ENCODE measurements at places on chromosomes 4 and X.

- DNase-seq = no peak
These were observed 105.9 kb upstream of the DIAPH2 start for GRCh38 chrX:96578781-96579180.

DNA sequence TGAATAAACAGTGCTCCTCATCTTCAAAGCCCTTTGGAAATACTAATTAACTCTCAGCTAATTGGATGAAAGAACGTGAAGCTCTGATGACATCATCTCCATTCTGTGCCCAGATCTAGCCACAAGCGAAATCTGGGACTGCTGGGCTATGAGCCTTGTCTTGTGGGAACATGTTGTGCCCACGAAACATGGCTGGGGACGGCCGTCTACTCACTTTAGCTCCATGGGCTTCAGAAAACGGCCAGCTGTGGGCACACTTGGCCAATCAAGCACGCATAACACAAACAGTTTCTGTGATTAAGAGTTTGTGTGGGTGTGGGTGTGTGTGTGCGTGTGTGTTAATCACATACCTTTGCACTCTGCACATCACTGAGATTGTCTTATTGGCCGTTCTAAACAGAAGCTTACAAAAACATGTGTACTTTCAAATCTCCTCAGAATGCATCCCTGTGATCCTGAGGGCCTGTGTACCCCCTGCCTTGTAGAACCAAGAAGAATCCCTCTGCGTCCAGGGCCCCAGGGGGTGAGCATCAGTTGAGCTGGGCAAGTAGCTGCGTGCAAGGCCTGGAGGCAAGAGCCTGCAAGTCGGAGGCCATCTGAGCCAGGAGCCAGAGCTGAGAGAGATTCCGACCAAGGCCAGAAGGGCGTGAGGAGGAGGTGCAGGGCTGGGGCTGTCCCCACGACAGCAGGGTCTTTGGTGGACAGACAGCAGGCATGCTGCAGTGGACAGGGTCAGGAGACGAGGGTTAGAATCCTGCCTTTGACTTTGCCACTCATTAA is 18.7 kb upstream of the ZNF185 start:
- DNase-seq = no peak

DNA sequence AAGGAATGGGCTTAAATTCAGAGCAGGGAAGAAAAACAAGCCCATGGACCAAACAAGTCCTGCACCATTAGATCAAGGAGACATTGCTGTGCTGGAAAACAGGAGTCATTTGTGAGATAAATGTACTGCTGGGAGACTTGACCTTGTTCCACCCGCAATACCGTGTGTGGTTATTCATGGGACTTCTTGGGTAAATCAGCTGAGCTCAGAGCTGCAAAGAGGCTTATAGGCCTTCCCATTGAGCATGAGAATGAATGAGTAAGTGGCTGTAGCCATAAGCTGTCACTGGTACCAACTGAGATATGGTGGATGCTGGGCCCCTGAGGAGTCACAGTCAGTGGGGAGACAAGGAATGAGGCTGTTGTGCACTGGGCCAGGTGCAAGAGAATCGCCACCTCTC is 2.3 kb upstream of the CYTL1 start:
- DNase-seq = no peak

- no peak for DNase-seq
These were observed 233.8 kb downstream of the FSTL5 start for GRCh38 chr4:161929956-161930355.

DNA sequence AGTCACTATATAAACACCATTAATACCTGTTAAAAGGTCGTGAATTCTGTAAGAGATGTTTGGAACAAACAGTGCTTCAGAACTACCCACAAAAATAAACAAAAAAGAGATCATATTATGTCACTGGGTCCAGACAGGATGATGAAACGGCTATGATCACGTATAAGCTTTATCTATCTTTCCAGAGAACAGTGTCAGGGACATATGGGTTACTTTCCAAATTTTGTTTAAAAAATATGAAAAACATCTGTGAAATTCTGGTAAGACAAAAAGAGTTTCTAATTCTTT is 90.0 kb downstream of the SORBS2 start:
- DNase-seq = no peak

DNA sequence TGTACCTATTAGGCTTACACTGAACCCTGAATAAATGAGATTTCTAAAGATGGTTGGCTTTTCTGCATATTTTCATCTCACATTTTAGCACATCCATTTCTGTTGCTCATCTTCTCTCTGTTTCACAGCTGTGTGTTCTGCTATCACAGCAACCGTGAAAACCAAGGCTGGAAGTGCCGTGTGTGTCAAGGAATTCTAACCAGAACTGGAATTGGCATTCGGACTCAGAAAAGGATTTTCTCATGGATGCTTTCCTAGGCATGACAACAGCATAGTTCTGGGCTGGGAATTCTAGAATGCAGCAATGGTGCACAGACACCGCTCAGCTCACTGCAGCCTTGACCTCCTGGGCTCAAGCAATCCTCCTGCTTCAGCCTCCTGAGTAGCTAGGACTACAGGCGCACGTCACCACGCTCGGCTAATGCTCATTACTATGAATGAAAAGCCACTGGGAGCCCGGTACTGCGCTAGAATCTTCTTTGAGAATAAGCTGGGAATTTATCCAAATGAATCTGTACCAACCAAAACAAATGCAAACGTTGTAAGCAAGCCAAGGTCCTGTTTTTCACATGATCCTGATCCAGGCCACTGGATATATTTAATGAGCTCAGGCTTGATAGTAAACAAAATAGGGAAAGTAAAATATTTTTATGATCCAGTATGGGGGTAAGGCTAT is 105.2 kb downstream of the RBM47 start:
- no peak for DNase-seq

GRCh38 chrX:127389900-127390299 is 570.4 kb downstream of the PRR32 start:
- DNase-seq = no peak

- DNase-seq = no peak
These were observed 66.4 kb upstream of the C4orf54 start for GRCh38 chr4:99724067-99724466.

- DNase-seq = no peak
These were observed 1420.4 kb downstream of the RAPGEF2 start for GRCh38 chr4:160523231-160523630.
